ENCODE measurements at places on chromosomes 13 and 19.

DNA sequence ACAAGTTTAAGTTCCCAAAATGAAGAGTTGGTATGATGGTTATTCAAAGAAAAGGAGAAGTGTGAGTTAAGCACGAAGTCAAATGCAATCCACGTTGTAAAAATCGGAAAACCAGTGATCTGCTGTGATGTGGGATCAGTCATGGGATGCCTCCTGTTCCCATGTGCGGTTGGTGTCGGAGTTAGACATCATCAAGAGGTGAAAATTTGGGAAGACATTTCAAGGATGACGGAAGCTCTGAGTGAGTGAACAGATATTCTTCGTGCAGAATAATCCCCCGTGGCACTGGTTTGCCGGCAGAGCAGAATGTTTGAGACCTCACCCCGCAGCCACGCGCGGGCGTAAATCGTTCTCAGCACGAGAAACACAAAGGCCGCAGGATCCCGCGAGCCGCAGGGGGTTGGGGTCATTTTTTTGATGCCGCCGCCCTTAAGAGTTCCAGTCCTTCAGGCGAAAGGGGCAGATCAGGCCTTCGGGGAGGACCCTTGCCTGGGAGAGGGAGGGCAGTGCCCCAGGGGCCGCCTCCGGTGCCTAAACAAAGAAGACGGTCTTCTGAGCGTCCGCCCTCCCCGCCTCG, 13.7 kb upstream of the SOX1 start:
- no peak for DNase-seq

GRCh38 chr19:29302002-29302928, 89.3 kb upstream of the UQCRFS1 start:
- DNase-seq: no peak

DNA sequence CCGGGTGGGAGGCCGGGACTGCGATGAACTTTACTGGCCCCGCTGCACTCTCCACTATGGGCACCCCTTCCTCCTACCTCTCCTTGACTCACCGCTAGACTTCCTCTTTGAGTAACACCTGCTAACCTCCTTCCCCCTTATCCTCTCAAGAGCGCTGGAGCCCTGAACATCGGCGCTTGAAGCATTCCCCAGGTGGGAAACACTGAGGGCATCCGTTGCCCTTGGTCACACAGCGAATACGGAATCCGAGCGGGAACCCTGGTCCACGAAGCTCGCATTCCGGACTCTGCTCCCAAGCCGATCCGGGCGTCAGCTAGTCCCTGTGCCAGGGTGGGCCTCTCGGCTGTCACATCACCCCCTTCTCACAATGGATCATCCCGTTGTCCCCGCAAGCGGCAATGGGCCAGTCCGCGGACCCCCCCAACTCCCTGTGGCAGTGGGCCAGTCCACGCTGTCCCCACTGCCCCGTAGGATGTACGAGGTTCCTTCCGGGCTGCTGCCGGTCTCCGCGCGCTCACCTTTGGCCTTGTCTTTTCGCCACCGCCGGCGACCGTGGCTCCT, 4.2 kb downstream of the LIPE start:
- no peak for DNase-seq

- no peak for DNase-seq
These were observed 113.0 kb upstream of the SLC10A2 start for GRCh38 chr13:103178986-103179943.

DNA sequence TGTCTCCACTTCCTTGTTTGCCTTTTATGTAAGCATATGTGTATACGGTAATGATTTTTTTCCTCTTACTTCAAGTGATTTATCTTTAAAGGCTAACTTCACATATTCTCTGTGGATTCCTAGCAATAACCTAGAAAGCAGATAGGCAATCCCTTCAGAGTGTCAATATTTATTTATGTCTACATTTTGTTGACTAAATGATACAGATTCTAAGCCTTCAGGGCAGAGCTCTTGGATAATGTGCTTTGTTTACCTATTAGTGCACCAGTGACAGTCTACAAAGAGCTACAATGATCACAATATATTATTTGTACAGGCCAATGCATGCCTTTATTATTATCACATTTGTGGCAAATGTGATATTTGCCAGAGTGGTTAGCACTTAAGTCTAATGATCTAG, 406.2 kb downstream of the EFNB2 start:
- DNase-seq: no peak

DNA sequence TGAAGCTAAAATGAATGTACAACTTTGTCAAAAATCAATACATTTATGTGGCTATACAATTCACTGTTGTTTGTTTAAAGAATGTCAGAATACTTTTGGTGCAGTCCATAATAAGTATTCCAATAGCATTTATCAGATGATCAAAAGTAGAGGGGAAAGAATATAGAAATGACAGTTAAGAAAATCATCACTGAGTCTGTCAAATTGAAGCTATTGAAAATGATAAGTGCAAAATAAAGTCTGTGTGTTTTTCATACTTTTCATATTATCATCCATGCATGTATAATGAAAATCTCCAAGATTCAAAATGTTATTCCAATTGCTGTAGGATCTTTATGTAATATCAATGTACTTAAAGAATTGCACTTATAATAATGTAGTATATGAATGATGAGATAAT, 93.3 kb upstream of the ATXN8OS start:
- no peak for DNase-seq

GRCh38 chr19:12117201-12117970, 22.8 kb downstream of the ZNF20 start:
- no peak for DNase-seq

- DNase-seq: no peak
These were observed 241.9 kb downstream of the ABCC4 start for GRCh38 chr13:95059306-95059705.

- no peak for DNase-seq
These were observed 14.1 kb downstream of the ZNF429 start for GRCh38 chr19:21519488-21519887.

GRCh38 chr13:29800687-29801086, 49.7 kb downstream of the UBL3 start:
- no peak for DNase-seq

- DNase-seq: no peak
These were observed 2.5 kb downstream of the POLR1G start for GRCh38 chr19:45408830-45409556.

GRCh38 chr13:69389899-69390298, 717.7 kb upstream of the ATXN8OS start:
- DNase-seq: no peak

DNA sequence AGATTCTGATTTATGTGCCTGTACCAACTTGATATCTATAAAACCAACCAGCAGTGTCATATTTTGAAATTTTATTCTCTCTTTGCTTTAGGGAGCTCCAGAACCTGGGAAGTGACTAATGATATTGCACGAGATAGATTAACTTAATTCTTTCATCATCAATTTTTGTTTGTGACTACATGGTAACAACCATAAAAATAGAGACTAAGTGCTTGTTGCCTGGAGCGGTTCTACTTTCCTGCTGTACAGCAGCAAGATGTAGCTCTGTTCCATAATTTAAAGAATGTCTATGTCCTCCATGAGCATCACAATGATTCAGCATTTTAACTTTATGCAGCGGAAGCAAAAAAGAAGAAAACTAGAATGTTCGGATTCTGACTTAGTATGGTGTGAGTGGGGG, 275.6 kb downstream of the KLF5 start:
- no peak for DNase-seq

DNA sequence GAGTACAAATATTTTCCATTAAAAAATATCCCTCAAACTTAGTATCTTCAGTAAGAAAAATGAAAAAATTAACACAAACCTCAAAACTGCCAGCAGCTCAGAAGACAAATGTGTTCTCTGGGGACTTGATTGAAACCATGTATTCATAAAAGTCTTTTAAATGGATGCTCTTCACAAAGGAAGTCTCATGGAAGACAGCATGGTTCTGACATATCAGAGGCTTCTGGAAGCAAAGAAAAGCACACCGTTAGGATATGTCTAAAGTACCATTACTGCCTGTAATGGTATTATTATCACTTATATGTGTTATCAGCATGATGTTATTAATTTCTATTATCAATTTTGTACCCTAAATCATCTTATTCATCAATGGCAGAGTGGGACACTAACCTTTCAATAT, 302.8 kb downstream of the ENOX1 start:
- DNase-seq: no peak

Measured in activated CD8-positive, alpha-beta memory T cell treated with anti-CD3 and anti-CD28 coated beads for 1 hour (primary cell).